Colonic mucosa (tissue), 4 donors: ENCODE measurements at places on chromosomes 1 and 21. TPM values are rescaled to one million over a fixed set of nuclear protein-coding genes. Genes with fewer than 3 reads are reported as not detected.

The TTC34 gene
- 0.27 TPM for total RNA-seq

DNA sequence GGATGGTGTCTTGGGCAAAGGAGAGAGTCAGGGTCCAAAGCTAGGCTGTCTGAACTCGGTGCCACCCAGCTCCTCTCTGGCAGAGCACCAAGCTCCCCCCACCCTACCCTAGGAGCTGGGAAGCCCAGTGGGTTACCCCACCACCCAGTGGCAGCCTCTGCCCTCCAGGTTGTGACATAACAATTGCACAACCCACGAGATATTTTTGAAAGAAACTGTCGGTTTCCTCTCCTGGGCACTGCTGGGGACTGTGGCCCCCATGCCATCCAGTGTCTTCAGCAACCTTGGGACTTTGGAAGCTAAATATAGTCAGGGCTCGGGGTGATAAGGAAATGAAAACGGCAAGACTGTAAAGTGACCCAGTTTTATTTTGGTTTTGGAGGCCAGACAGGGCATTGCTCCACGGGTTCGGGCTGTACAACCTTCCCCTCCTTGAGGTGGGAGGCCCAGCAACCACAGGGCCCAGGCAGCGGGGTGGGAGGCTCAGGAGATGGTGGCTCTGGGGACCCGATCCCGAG lies 1.4 kb downstream of the CITED4 start:
- no peak for DNase-seq

- no peak for DNase-seq
These were observed 34.4 kb downstream of the MRPL39 start for GRCh38 chr21:25572861-25573310.

- no peak for DNase-seq
These were observed 38.0 kb downstream of the ERG start for GRCh38 chr21:38460171-38460742.

DNA sequence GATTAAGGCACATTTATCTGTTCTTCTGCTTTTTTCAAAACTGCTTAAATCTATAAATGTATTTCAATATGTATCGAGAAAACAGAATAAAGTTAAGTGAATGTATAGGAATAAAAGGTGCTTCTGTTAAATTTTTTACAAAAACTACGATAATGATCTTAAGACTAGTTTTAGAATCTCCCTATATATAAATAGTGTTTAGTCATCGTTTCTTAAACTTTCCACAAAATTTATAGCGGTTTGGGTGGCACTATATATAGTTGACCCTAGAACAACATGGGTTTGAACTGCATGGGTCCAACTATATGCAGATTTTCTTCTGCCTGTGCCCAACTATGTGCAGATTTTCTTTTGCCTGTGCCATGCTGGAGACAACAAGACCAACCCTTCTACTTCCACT lies 125.7 kb downstream of the CRB1 start:
- no peak for DNase-seq
